ENCODE measurements at places on chromosomes 4 and X.

- no peak for DNase-seq
Observed at GRCh38 chr4:152708361-152708760, 28.6 kb upstream of the TMEM154 start.

DNA sequence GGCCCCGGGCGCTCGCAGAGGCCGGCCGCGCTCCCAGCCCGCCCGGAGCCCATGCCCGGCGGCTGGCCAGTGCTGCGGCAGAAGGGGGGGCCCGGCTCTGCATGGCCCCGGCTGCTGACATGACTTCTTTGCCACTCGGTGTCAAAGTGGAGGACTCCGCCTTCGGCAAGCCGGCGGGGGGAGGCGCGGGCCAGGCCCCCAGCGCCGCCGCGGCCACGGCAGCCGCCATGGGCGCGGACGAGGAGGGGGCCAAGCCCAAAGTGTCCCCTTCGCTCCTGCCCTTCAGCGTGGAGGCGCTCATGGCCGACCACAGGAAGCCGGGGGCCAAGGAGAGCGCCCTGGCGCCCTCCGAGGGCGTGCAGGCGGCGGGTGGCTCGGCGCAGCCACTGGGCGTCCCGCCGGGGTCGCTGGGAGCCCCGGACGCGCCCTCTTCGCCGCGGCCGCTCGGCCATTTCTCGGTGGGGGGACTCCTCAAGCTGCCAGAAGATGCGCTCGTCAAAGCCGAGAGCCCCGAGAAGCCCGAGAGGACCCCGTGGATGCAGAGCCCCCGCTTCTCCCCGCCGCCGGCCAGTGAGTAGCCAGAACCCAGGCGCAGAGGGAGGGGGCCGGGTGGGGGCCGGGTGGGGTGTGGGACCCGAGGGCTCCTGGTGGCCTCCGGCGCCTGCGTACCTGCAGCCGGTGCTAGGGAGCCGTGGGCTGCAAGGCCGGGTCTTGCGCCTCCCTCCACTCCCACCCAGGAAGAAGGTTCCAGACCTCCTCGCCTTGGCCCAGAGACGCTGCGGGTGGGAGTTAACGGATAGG, 534 bp downstream of the MSX1 start:
- DNase-seq: no peak

GRCh38 chr4:182648766-182649165, 268.4 kb downstream of the DCTD start:
- no peak for DNase-seq

- DNase-seq: no peak
Observed at GRCh38 chr4:185229021-185229818, 19.8 kb downstream of the SNX25 start.

GRCh38 chrX:11064851-11065600, 46.1 kb upstream of the HCCS start:
- DNase-seq: no peak

DNA sequence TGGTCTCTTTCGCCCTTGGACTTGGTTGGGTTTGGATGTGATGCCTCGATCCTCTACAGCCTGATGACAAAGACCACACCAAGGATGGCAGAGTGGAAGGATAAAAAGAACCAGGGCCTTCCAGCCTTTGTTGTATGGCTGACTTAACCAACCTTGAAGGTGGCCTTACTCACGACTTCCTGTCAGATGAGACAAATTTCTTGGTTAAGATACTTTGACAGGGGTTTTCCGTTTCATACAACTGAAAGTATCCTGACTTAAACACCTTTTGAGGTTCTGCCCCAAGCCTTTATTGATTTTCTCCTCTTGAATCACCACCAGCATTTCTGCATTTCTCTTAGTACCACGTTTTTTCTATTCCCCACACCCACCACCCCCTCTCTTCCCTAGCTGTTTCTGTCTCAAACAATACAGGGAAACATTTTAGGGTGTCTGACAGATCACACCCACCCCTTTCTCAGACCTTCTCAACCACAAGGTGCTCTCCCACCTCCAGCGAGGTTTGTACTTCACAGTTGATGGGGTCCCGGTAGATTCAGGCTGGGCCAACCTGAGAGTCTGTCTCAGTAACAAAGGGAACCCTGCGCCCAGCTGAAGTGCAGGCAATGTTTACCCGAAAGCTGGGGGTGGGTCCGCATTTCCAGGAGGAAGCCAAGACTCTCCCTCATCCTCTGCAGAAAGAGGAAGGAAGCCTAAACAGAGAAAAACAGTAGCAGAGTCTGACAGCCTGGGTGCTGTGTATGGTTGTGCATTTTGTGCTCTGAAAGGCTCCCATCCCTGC, 5.0 kb upstream of the TSPAN5 start:
- peak; percentile 82 for DNase-seq

GRCh38 chr4:56626420-56626819, 54.7 kb downstream of the HOPX start:
- DNase-seq: peak; percentile 28

- DNase-seq: no peak
Observed at GRCh38 chr4:118741301-118741855, 56.2 kb downstream of the METTL14 start.

GRCh38 chrX:69493193-69493592, 10.9 kb upstream of the NALF2 start:
- DNase-seq: peak; percentile 39

GRCh38 chr4:71857713-71858451, 74.0 kb upstream of the GC start:
- no peak for DNase-seq

- DNase-seq: no peak
Observed at GRCh38 chr4:76563454-76564122, 128.6 kb downstream of the SHROOM3 start.

DNA sequence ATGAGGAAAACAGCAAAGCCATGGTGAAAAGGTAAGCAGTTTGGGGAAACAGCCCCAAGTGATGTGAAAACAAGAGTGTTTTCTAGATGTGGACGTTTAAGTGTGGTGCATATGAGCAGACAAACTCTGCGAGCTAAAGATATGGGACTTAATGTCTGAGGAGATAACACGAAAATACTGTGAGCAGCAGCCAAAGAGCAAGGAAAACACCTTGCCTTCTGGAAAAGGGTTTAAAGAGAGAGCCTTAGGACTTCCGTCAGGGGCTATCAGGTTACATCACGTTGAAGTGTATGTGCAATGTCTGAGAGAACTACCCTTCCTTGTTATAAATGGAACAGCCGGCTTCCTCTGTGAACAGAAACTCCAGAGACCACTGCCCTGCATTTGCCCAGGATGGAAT, 54.2 kb downstream of the LEF1 start:
- no peak for DNase-seq

DNA sequence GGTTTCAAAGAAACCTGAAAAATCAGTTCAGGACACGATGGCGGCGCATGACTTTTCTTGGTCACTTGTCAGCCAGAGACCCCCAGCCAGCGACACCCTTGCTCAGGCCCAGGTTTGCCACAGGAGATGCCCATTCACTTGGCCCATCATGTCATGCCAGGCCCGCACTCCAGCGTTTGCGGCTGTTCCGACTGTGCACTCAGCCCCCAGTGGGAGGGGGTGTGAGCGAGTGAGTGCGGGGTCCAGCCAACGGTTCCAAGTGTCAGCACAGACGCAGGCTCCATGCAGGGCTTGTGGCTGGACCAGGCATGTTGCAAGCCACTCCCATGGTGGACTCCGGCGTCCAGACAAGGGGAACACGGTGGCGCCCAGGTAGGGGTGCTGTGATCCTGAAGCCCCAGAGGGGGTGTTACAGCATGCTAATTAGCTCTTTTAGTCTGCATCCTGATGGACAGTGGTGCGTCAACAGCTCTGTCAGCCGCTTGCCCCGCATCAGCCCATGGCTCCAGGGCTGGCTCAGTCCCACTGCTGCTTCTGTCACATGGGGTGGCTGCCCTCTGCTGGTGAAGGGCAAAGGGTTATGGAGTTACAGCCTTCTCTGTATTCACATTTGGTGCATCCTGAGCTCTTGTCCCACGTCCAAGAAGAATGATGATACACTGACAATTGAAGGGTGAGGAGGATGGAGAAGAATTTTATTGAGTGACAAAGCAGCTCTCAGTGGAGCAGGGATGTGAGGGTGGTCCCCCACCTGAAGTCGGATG, 3.7 kb upstream of the MAEA start:
- DNase-seq: peak; percentile 72

GRCh38 chr4:54446581-54446980, 211.2 kb upstream of the KIT start:
- DNase-seq: no peak

DNA sequence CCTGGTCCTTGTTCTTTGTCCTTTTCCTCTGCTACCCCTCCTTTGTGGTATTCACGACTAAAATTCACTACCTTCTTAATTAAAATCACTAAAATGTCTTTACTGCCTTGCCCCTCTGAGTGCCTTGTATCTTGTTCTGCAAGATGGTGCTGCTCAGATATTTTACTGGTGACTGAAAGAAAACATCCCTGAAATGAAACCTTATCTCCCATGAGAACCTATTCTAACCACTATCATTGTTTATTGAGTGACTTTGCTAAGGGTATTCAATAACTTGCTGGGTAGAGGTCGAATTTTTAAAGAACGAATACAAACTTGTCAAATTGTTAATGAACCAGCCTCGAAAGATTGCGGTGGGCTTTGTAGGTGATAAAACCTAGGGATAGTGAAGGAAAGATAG, 52.8 kb downstream of the SPRY1 start:
- no peak for DNase-seq

DNA sequence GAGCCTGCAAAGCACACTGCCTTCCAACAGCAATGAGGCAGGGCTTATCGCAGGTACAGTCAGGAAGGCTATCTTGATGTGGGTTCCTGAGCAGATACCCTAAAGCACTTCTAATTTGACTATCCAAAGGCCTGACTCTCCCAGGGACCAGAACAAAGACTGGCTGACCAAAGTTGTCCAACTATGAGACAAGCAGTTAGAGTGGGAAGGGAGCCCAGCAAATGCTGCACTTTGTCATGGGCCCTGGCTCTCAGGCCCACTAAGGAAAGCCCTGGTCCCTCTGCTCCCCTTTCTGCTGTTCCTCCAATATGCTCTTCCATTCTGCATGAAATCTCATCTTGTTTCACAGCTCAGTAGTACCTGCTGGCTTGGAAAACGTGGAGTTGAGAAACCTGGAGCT, 391.0 kb downstream of the RAB28 start:
- DNase-seq: no peak

- no peak for DNase-seq
Observed at GRCh38 chr4:150123796-150124677, 45.8 kb downstream of the DCLK2 start.

- no peak for DNase-seq
Observed at GRCh38 chrX:17802756-17803155, 58.3 kb downstream of the RAI2 start.

- DNase-seq: no peak
Observed at GRCh38 chrX:107861056-107861455, 35.4 kb downstream of the MID2 start.

- no peak for DNase-seq
Observed at GRCh38 chrX:11206716-11207115, 86.5 kb upstream of the AMELX start.

GRCh38 chrX:10615931-10616774, 4.2 kb downstream of the MID1 start:
- no peak for DNase-seq

- DNase-seq: no peak
Observed at GRCh38 chrX:16435399-16435986, 214.5 kb upstream of the S100G start.

DNA sequence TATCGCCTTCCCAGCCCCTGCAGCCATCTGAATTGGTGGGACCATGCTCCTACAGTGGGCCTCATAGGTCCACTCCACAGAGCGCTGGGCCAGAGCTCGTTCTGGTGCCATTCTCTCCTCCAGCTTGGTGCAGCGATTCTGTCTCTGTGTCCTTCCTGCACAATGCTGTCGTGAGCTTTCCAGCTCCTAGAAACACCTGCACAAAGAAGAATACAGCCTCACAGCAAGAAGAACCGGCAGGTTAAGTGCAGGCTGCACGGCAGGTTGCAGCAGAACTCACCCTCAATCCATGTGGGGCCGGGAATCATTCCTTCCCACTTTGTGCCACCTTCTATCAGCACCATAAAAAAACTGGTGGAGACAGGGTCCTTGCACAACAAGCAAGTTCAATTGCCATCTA, 101.2 kb upstream of the ENPP6 start:
- DNase-seq: no peak

GRCh38 chrX:76454456-76454927, 27.0 kb downstream of the MAGEE1 start:
- no peak for DNase-seq

DNA sequence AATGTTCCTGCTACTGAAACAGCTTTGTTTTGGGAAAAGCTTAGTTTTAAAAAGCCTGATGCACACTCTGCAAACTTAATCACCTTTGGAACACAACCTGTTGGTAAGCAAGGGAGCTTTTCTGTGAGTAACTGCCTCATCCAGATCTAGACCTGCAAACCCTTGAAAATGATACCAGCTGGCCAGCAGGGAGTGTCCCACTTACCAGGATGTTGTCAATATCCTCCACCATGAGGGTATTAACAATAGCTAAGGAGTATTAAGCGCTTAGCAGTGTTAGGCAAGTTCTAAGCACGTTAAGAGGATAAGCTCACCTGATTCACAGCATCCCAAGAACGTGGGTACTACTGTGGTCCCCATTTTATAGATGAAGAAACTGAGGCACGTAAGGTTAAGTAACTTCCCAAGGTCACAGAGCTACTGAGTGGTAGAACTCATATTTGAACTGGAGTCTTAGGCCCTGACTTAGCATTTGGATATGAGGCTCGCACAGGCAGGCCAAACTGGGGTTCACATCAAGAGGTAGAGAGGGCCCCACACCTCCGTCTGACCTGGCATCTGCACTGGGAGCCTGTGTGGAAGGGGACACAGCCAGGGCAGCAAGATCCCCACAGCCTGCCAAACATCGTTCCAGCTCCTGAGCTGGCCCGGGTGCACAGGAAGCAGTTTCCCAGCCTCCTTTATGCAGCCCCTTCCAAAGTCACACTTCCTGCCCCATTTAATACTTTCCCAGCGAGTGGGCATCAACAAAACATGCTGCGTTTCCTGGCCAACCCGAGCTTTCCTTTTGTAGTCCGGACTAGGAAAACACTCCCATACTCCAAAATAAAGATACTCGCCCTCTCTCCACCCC, 32.7 kb downstream of the IRF2 start:
- DNase-seq: no peak

DNA sequence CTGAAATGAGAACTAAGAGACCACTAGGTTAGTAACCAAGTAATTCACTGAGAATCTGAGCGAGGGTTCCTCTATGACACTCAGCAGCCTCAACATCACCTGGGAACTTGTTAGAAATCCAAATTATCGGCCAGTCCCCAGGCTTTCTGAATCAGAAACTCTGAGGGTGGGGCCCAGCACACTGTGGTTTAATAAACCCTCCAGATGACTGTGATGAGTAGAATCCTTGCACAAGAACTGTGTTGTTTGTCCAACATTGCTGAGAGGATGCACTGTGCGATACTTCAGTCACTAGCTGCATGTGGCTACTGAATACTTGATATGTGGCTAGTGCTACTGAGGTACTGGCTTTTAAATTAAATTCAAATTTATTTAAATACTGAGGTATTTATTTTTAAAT, 243.9 kb downstream of the MAML3 start:
- DNase-seq: no peak

Data from activated CD4-positive, alpha-beta memory T cell treated with anti-CD3 and anti-CD28 coated beads for 36 hours (primary cell).